MM.1S (cell line): ENCODE measurements at places on chromosomes 16 and 17.

GRCh38 chr16:85372627-85373372 is 240.3 kb upstream of the GSE1 start:
- DNase-seq: no peak

- no peak for DNase-seq
These were observed 206.7 kb downstream of the CDH13 start for GRCh38 chr16:82833378-82833993.

GRCh38 chr16:10180771-10181163 is 1.5 kb downstream of the GRIN2A start:
- peak; percentile 50 for DNase-seq

GRCh38 chr16:14501331-14502255 is 128.5 kb downstream of the PARN start:
- peak; percentile 74 for DNase-seq

DNA sequence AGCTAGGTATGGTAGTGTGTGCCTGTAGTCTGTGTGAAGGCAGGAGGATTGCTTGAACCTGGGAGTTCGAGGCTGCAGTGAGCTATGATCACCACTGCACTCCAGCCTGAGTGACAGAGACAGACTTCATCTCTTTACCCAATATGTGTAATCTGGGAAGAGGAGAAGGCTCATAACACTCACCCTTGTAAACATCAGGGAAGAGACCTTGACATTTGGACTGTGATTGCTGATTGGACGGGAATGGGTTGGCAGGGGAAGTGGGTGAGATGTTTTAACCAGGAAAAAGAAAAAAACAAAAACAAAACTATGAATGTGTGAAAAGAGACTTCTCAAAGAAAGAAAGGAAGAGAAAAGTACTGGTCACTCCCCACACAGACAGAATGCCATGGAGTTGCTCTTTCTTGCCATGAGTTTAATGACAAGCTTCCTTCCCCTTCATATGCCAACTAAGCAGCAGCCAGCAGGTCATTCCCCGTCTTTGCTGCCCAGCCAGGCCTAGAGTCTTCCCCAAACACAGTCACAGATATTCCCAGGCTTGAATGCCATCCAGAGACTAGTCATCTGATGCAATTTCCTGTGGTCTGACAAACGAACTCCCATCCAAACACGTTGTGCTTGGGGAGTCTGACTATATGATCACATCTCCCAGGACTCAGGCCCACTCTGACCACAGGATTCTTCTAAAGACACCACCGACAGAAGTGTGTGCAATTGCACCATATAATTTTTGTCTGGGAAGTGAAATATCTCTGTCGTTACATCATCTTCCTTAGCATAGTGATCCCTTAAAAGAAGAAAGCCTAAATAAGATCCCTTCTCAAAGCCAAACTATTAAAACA is 3.6 kb upstream of the XAF1 start:
- DNase-seq: no peak

DNA sequence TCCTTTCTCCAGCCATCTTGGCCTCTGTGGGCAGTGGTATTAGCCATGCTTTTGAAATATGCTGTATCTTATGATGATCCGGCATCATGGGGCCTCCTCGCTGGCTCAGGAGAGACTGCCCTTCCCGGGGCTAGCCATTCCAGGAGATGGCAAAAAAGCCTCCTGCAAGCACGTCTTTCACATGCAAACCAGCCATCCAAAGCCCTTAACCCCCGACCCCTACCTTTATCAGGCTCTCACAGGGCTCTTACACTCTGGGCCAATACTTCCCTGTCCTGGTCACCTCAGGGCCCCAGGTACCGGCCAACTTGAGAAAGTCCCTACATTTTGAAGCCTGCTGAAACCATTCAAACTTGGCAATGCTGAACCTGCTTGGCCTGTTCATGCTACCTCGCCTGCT is 36.4 kb downstream of the MYH13 start:
- no peak for DNase-seq

DNA sequence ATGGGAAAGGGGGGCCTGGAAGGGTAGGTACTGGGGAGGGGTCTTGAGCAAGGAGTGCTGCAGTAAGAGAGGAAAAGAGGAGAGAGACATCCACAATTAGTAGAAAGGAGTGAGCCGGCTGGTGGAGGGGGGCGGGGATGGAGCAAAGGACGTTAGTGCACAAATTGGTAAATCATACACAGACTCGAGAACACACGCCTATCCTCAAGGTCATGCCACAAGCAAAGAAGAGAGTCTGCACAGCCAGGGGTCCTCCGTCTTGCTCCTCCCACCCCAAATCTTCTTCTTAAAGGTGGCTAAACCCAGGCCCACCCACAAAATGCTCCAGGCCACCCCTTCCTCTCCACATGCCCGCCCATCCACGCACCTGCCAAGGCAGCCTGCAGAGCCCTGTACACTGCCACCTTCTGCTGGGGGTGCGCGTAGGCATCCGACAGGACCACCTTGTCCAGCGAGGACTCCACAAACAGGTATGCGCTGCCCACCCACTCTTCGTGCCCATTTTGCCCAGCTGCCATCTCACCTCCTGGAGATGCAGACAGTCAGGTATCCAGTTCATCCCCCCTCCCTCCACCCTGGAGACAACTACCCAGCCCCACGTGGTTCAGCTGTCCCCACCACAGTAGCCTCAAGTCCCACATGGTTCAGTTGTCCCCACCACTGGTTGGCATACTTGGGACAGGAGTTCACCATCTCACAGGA is 3.4 kb downstream of the TRADD start:
- no peak for DNase-seq

DNA sequence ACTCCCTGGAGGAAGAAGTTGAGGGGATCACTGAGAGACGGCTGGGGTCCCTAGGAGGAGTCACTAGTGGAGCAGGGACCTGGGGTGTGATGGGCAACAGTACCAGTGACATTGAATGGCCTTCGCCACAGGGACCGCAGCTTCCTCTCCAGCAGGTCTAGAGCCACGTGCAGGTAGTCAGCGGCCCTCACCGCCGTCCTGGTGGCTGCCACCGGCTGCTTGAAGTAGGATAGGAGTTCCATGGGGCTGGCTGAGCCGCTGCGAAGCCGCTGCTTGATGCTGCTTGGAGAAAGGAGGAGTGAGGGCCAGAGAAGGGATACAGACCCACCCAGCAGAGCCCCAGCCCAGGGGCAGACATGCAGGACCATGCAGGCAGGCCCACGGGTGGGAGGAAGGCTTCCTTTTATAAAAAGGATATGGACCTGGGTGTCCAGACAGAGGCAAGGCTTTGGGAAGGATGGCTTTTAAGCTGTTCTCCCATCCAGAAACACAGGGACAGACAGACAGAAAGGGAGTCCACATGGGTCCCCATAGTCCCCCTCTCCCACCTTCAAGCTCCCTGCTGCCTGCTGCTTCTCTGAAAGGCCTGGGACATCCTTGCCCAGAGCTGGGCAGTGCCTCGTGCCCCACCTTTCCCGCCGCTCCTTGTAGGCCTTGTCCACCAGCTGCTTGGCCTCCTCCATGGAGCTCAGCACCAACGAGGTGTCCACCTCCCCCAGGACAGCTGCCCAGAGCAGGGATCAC is 827 bp downstream of the MPO start:
- peak; percentile 38 for DNase-seq

DNA sequence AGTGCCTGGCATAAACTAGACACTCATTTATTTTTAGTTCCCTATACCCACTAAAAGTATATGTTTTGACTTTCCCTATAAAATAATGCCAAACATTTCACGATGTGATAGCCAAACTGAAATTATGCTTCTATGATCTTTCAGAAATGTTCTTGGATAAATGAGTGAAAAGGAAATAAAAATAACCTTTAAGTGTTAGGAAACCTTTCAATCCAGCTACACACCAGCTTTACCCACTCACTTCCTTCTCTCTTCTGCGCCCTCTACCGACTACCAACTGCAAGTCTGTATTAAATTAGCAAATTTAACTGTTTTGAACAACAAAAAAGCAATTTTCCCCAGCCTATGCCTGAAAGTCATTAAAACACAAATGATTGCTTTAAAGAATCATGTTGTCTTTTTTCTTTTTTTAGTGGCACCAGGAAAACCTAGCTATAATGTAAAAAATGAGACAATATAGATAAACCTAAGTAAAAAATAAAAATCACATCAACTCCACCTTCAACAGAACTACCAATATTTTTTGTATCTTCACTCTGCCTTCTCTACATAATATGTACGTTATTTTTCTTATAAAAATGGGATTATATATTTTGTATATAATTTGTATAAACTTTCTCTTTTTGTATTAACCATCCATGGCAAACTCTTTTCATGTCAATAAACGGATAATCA is 13.2 kb upstream of the TMEM100 start:
- peak; percentile 57 for DNase-seq

- DNase-seq: no peak
These were observed 107.6 kb upstream of the LHX1 start for GRCh38 chr17:36829676-36830075.

DNA sequence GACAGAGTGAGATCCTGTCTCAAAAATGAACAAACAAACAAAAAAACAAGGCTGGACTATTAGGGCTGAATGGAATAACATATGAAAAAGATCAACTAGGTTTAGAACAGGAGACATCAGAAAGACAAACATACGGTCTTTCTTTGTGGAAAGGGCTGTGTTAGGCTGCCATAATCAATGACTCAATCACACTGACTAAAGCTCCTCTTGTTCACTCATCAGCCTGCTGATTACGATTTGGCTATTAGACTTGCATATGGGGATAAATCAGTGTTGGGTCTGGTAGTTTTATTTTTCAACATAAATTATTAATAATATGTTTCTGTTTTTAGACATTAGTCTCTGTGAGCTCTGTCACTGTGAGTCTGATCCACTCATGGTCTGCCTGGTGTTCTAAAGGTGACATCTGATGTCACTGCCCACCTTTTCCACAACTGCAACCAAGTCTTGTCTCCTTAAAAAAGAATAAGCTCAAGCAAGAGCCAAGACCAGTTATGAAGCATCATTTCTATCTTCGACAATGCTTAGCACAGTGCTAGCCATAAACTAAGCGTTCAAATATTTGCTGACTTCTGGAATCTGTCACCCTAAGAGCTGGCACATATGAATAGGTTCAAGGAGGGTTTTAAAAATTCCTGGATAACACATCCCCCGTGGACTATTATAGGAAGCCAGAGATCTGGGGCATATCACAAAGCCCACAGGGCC is 10.2 kb downstream of the CFAP20 start:
- DNase-seq: no peak
